Renal pelvis (tissue), 12 donors: ENCODE measurements at places on chromosomes 1 and 21. TPM values are rescaled to one million over a fixed set of nuclear protein-coding genes. Genes with fewer than 3 reads are reported as not detected.

GRCh38 chr1:205472737-205473441 lies 17.0 kb upstream of the BLACAT1 start:
- no peak for DNase-seq

- no peak for DNase-seq
These were observed 37.6 kb downstream of the FCRL2 start for GRCh38 chr1:157739229-157739901.

DNA sequence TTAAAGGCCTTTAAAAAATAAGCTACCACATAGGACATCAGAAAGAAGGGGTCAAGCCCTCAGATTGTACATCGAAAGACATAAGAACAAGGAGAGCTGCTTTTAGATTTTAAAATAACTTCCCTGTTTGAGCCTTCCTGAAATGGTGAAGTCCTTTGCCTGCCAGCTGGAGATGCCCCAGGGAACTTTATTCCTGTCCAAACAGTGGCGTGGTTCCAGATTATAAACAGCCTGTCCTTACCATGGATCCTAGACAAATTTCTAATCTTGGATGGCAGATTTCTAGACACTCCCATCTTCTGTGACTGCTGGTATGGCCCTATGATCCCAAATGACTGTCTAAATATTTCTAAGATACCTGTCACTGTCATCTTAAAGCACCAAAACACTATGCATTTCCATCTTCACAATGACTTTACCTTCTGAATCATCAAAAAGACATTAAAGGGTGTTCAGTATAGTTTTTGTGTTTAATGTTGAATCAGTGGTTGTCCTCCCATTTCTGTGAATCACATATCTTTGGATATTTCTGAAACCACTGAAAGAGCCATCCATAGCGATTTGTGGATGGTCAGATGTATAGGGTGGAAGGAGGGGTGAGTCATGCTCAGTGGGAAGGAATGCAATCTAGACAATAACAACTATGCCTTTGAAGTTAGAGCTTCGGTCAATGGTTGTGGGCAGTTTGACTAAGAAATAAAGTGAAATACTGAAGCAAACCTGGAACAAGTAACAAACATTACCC lies 23.2 kb downstream of the ILDR2 start:
- no peak for DNase-seq

GRCh38 chr1:226466296-226466695 lies 58.4 kb upstream of the PARP1 start:
- no peak for DNase-seq

- no peak for DNase-seq
These were observed 2.2 kb downstream of the RALGPS2 start for GRCh38 chr1:178727014-178727895.

GRCh38 chr1:166036092-166036491 lies 130.7 kb downstream of the FAM78B start:
- DNase-seq: no peak

DNA sequence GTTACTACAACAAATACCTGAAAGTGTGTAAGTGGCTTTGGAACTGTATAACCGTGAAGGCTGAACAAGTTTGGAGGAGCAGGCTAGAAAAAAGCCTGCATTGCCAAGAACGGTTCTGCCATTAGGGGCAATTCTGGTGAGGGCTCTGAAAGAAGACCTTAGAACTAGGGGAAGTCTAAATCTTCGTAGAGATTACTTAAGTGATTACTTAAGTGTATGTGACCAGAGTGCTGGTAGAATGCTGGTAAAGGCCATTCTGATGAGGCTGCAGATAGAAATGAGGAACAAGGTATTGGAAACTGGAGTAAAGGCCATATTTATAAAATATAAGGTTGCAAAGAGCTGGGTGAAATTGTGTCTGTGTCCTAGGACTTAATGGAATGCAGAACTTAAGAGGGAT lies 158.0 kb downstream of the CLIC6 start:
- DNase-seq: no peak

EPHB2 gene
- 11.4 TPM for polyA plus RNA-seq

WDR47 gene
- polyA plus RNA-seq: 12.4 TPM

- DNase-seq: no peak
These were observed 168.5 kb upstream of the ZC3H12A start for GRCh38 chr1:37305841-37306240.
